Stomach (tissue), 19 donors: ENCODE measurements at places on chromosomes 11 and 22. TPM values are rescaled to one million over a fixed set of nuclear protein-coding genes. Genes with fewer than 3 reads are reported as not detected.
A peak's percentile ranks its signal among the peaks of the same experiment; 100 is the strongest.

GRCh38 chr22:36977401-36977861 is 41.8 kb downstream of the TST start:
- peak; percentile 79 for DNase-seq

Gene CARNS1
- 2.2 TPM for total RNA-seq

DNA sequence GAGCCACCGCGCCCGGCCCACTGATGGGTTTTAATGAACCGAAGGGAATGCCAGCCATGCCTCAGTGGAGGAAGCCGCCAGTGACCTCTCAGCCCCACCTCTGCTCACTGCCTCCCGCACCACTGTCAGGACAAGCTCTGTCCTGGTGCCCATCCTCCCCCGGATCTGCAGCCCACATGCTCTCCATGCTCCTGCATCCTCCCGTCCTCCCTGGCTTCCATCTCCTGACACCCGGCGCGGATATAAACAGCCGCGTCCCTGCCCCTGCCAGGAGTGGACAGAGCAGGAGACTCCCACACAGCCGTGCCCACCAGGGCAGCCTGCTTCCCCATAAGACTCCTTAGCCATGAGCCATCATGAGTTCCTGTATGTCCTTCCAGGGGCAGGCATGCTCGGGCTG is 26.9 kb downstream of the MACROD1 start:
- DNase-seq, result no peak

GRCh38 chr11:64243236-64243854 is 2.5 kb downstream of the FKBP2 start:
- no peak for DNase-seq

Gene SCGB1A1
- not detected for total RNA-seq

DNA sequence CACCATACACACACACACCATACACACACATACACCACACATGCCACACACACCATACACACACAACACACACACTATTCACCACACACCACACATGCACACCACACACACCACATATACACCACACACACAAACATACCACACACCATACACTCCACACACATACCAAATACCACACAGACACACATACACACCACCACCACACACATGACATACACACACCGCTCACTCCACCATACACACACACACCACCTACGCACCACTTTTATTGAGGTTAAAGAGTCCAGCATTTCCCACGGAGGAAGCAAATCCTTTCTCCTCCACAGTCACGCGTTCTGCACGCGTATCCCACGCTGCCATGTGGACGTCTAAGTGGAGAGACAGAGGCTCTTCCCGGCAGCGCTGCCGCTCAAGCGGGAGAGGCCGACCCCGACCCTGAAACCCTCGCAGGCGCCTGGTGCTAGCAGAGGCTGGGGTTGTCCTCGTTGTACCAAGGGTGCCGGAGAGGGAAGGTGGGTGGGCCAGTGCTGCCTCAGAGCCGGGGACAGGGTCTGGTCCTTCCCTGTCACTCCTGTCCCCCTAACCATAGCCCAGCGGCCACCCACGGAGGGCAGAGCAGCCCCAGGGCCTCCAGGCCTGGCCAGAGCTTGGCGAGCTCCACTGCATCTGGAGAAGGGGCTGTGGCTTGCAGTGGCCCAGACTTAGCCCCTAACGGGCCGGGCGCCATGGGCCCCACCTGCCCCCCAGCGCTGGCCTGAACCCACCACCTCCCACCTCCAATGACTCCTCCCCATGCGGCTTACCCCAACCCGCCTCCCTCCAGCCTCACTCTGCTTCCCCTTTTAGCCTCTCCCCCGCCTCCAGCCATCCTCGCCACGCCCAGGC is 1495.0 kb downstream of the BRD1 start:
- DNase-seq, result no peak

DNA sequence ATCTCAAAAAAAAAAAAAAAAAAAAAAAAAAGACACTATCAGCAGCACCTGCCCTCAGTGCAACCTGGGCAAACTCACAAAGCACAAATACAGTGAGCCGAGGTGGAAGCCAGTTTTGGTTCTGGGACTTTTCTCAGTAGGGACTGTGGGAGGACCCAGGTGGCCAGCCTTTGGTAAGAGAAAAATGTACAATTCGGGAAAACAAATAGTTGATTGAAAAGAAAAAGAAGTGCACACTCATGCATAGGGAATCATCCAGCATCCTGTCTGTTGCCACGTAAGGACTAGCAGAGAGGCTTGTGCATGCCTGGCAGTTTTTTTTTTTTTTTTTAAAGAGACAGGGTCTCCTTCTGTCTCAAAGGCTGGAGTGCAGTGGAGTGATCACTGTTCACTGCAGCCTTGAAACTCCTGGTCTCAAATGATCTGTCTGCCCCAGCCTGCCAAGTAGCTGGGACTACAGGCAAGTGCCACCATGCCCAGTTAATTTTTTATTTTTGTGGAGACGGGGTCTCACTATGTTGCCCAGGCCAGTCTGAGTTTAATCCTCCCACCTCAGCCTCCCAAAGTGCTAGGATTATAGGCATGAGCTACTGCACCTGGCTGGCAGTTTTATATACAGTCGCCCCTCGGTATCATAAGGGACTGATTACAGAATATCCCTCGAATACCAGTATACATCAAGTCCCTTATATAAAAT is 36.7 kb downstream of the TPST2 start:
- DNase-seq, result no peak

Gene FAM227A
- total RNA-seq, result 39.1 TPM

- no peak for DNase-seq
Observed at GRCh38 chr11:111642542-111642941, 40.3 kb downstream of the SIK2 start.

DNA sequence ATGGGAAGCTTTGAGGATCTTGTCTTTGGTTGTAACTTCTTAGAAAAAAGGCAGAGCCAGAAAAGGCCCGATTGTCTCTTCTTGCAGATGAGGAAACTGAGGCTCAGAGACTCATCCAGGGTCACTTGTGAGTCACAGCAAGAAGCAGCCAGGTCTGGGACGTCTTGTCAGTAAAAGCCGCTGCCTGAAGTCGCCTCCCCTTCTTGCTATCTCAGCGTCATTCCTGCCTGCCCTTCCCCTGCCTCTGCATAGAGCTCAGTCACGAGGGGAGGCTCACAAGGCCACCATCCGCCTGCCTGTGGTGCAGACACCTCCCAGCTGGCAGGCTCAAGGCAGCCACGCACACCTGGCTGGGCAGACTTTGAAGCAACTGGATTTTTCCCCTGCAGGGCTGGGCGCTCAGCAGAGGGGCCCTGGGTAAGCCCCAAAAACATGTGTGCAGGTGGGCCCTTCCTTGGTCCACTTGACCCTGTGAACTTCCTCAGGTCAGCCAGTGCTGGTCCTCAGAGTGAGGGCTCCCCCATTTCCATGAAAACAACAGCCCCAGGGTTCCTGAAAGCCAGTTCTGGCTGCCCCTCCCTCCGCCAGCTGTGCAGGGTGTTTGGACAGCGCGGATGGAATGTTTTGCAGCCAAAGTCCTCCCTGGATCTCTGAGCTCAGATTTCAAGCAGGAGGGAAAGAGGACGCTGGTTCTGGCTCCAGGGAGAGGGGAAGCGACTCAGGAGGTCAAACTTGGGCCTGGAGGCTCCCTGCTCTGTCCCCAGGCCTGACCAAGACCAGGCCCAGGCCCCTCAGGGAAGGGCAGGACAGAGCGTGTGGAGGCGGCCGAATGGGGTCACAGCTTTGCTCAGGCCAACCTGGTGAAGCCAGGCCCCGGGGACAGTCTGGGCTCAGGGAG is 6.0 kb upstream of the RAB3IL1 start:
- peak; percentile 91 for DNase-seq

GRCh38 chr22:45402466-45402985 is 10.9 kb downstream of the SMC1B start:
- no peak for DNase-seq

DNA sequence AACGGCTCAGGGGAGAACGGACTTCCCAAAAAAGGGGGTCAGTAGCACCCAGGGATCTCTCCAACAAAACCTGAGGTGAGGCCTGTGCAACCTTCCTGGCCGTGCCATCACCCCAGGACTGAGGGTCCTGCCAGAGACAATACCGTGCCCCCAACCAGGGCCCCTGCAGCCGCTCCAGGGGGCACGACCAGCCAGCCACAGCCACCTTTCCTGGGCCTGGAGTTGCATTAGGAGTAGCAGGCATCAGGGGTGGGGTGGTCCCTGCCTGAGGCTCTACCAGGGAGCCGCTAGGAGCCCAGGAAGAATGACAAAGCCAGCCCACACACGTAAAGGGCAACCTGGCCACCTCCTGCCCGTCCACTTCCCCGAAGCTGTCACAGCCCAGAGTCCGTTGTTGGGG is 137.8 kb downstream of the BRD1 start:
- no peak for DNase-seq

GRCh38 chr22:20130319-20130718 is 1.3 kb upstream of the ZDHHC8 start:
- no peak for DNase-seq

GRCh38 chr11:102546427-102546826 is 15.9 kb upstream of the MMP7 start:
- no peak for DNase-seq

DNA sequence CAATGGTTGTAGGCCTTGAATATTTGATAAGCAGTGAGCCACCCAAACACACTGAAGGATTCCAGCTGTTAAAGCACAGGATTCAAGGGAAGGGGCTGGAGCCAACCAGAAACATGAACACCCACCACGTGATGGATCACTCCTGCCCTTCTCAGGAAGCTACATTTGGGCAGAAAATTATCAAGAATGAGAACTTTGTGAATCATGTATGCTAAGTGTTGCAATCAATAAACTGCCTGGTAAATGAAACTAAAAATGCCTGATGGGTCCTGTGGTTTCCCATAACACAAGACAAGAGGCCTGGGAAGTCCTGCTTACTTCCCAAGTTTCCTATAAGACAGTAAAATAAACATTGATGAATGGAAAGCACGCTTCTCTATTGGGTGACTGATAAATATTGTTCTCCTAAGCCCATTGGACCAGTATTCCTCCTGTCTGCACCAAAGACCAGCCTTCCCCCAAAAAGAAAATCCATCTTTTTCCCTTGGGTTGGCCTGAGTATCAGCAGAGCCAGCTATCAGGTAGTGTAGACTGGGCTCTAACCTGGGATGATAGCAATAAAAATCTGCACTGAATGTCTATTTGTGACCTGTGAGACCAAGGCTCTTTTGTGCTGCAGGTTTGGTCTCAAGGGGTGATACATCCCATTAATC is 98.4 kb downstream of the CCDC83 start:
- no peak for DNase-seq

GRCh38 chr11:129825380-129825779 is 9.7 kb downstream of the TMEM45B start:
- DNase-seq, result no peak

- DNase-seq, result peak; percentile 76
Observed at GRCh38 chr11:7442588-7443215, 42.6 kb upstream of the OLFML1 start.

Gene FGF19
- not detected for total RNA-seq

Gene SYT12
- total RNA-seq, result not detected

Gene SLC5A1
- total RNA-seq, result 13.8 TPM

- peak; percentile 50 for DNase-seq
Observed at GRCh38 chr22:32615874-32616564, 141.4 kb downstream of the FBXO7 start.

- no peak for DNase-seq
Observed at GRCh38 chr11:68872216-68873003, 30.7 kb upstream of the CPT1A start.

- DNase-seq, result no peak
Observed at GRCh38 chr22:47176573-47177333, 414.3 kb downstream of the TBC1D22A start.

Gene IFITM10
- total RNA-seq, result 0.72 TPM

GRCh38 chr11:113334183-113334582 is 19.8 kb downstream of the TTC12 start:
- no peak for DNase-seq

DNA sequence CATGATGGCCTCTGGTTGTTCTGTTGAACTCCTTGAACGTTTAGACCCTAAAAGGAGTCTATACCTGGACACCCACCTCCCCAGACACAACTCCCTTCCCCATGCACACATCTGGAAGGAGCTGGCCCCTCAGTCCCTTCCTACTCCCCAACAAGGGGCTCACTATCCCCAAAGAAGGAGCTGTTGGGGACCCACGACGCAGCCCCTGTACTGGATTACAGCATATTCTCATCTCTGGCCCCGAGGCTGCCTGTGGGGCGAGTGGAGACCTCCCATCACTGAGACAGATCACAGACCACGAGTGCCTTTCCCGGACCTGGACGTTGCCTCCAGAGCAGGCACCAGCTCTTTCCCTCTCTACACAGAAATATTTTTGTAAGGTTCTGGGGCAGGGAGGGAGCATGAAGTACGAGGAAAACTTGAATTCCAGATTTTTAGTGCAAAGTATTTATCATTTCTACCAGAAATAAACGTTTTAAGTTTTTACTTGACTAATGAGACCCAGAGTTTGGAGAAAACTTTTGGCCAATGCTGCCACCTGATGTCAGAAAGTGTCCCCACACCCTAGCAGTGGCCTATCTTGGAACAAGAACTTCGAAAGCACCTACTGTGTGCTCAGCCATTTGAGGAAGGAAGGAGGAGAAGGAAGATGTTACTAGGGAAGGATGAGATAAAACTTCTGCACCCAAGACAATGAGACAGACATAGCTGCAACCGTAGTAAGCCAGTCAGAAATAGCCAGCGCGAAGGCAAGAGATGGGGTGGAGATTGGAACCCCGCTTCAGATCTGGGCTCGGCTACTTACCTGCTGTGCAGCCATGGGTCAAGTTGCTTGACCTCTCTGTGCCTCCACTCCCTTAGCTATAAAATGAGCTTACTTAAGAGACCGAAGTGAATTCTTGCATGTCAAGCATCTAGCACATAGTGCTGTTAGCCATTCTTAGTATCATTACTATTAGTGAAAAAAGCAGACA is 10.2 kb upstream of the POU2F3 start:
- no peak for DNase-seq

GRCh38 chr11:8917157-8917825 is 6.3 kb downstream of the AKIP1 start:
- DNase-seq, result peak; percentile 42

Gene OR4D5
- not detected for total RNA-seq

GRCh38 chr11:65315866-65316226 is 1.2 kb downstream of the CDC42EP2 start:
- DNase-seq, result no peak

GRCh38 chr11:104531075-104531474 is 367.1 kb upstream of the PDGFD start:
- no peak for DNase-seq

DNA sequence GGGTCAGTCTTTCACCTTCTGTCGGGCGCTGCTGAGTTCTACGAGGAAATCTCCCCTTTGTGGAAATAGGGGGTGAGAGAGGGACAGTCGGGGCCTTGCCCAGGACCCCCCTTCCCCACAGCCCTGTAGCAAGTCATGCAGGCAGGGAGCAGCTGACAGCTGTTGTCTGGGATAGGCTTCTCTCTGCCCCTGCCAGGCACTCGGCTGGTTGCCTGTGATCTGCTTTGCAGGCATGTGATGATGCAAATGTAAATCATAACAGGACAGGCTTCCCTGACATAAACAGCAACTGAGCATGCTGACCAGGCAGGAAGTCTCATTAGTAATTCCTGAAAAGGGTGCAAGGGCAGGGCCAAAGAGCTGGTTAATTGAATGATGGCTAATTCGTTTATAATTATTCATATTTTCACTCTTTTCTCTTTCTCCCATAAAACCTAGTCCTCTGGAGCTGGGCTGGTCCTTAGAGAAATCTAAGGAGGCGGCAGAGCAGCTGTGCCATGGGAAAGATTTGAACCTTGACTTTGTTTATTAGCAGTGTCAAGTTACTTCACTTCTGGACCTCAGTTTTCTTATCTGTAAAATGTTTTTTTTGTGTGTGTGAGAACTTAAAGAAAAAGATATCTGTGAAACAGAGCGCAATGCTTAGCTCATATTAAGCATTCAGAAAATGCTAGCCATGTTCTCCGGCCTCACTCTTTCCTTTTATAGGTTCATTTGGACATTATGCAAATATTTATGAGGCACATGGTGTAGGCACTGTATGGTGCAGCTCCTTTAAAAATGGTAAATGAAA is 129.7 kb downstream of the LDLRAD3 start:
- peak; percentile 36 for DNase-seq

Gene LMO2
- total RNA-seq, result 9.6 TPM
